ENCODE measurements at places on chromosomes 5 and 9. TPM values are rescaled to one million over a fixed set of nuclear protein-coding genes. Genes with fewer than 3 reads are reported as not detected.

DNA sequence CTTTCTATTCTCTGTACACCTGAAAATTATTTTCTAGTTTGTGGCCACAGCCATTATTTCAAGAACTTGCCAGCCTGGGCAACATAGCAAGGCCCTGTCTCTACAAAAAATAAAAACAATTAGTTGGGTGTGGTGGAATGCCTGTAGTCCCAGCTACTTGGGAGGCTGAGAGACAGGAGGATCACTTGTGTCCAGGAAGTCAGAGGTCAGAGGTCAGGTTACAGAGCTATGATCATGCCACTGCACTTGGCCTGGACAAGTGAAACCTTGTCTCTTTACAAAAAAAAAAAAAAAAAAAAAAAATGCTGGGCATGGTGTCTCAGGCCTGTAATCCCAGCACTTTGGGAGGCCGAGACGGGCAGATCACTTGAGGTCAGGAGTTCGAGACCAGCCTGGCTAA lies 58.3 kb downstream of the HMGCR start:
- no peak for DNase-seq

DNA sequence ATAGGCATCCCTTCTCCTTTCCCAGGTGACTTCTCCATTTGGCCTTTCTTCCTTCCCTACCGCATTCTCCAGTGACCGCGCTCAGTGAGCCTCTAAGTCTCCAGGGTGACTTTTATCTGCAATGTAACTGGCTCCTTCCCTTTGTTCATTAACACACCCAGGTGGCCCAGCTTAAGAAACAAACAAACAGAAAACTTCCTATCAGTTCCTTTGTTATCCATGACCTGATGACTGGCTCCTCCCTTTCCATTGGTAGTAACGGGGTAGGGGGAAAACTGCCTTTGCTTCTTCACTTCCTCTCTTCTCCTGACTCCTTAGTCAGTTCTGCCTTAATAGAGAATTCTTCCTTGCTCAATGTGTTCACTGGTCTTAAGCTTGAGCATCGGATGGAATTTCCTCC lies 7.0 kb upstream of the SH3GL2 start:
- DNase-seq, result no peak

- no peak for DNase-seq
Measured at GRCh38 chr9:91939978-91940377, 10.1 kb downstream of the ROR2 start.

DNA sequence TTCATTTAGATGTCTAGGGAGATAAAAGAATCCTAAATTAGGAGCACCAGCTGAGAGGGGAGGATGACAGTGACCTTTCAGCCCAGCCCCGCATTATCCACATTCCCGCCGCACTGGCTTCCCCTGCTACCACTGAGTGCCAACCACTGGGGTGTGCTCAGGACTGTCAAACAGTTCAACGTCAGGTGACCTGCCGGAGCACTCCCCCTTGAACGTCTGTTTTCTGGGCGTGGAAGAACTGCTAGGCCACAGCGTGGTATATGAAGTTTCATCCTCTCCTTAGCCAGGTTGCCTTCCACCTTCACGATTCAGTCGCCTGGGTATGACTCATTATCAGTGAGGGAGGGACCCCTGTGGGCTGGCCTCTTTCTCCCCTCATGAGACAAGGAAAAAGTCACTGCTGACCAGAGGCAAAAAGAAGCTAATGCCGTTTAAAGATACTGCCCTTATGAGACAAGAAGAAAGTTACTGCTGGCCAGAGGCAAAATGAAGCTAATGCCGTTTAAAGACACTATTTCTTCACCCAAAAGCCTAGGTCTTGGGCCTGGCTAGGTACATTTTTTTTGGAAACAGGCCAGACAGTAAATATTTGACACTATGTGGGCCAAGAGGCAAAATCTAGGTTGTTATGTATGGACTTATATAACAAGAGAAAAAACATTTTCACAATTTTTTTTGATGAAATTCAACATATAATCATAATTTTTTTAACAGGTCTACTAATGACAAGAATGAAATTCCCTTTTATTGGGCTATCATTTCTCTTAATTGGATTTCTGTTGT lies 4.6 kb downstream of the NMRK1 start:
- no peak for DNase-seq

GRCh38 chr9:99024959-99025358 lies 80.0 kb upstream of the TGFBR1 start:
- no peak for DNase-seq

DNA sequence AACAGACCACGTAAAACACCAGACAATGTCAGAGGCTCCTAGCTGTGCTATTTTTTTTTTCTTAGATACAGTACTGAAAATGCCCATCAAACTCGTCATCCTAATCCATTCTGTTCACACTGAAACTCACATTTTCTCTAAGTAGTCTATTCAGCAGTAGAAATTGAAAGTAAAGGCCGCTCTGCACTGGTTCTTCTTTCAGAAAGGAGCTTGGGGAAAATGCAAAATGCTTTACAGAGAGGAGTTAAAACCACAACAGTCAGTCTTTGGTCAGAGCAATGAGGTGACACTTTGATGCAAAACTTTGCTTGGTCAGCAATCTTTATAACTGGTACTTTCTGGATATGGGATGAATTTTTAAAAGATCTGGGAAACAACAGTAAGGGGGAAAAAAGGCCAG lies 43.8 kb upstream of the SUSD1 start:
- DNase-seq, result no peak

DNA sequence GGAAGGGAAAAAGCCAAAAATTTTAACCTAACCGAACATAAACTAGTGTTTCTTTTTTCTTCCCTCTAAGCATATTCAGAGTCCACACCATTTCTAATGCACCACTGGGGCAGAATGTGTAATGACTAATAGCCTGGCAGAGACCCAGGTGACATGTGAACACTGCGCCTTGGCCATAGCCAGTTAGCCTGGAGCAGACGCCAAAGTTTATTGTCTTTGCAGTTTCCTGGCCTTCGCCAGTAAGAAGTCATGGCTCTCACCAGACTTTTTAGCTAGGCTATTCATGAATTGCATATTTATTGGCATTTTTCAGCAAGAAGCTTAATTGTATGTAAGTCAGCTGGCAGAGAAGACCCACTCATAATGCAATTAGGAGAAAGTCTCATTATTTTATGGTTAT lies 182.8 kb upstream of the SLC27A6 start:
- peak; percentile 19 for DNase-seq

DNA sequence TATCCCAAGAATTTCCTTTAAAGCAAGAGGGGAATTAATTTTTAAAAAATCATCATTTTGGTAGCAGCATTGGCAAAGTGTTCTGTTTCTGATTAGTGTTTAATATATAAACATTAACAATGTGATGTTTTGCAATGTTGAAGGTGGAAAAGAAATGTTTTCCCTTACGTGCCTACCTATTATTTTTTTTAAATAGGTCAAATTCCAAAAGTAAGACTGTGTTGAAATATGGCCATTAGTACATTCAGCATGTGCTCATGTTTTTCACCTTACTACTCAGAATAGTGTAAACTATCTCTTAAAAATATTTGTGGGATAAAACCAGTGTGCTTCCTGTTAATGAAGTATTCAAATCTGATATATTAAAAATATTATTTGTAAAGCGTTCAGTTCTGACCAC lies 3.3 kb downstream of the DOCK8 start:
- DNase-seq, result no peak

DNA sequence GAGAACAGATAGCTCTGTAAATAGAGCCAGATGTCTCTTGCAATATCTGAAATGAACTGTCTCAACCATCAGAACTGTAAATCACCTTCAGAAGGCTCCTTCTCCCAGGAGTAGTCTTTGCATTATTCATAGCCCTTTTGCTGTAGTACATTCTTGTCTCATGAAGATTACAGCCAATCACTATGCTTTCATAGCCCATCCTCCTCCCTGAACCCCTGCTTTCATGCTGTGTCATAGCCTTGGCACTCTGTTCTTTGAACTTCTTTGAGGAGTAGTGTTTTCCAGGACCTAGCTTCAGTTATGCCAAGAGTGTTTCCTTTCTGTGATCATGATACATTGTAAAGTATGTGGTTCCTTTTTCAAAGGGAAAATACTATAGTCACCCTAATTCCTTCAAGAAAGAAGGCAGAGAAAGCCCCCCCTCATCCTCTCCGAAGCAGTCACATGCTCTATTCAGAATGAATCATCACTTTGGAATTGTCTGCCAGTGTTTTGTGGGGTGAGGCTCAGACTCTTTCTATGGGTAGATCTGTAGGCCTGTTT lies 61.1 kb downstream of the GRIA1 start:
- DNase-seq, result peak; percentile 76

- DNase-seq, result no peak
Measured at GRCh38 chr9:87629104-87629503, 96.8 kb upstream of the CTSL start.

DNA sequence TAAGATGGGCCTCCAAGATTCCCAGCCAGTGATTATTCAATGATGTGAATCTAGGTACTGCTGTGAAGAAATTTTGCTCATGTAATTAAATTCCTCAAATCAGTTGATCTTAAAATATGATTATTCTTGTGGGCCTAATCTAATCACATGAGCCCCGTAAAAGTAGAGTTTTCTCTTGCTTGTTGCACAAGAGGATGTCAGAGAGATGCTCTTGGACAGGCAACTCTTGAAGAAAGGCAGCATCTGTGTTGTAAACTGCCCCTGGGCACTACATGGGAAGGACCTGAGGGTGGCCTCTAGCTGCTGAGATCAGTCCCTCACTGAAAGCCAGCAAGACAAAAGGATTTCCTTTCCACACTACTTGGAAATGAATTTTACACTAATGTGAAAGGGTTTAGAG lies 132.9 kb downstream of the TRPM3 start:
- no peak for DNase-seq

GRCh38 chr5:16450163-16450562 lies 15.4 kb downstream of the ZNF622 start:
- no peak for DNase-seq

- DNase-seq, result peak; percentile 29
Measured at GRCh38 chr5:113236536-113237288, 198.1 kb downstream of the TSSK1B start.

Gene FOXI1
- not detected for total RNA-seq

Gene ASPN
- 0.15 TPM for total RNA-seq

Gene ARL14EPL
- not detected for total RNA-seq

Gene TTC23L
- 0.55 TPM for total RNA-seq

Gene FCN2
- not detected for total RNA-seq
